ENCODE measurements at places on chromosomes 11 and 22. TPM values are rescaled to one million over a fixed set of nuclear protein-coding genes. Genes with fewer than 3 reads are reported as not detected.

DNA sequence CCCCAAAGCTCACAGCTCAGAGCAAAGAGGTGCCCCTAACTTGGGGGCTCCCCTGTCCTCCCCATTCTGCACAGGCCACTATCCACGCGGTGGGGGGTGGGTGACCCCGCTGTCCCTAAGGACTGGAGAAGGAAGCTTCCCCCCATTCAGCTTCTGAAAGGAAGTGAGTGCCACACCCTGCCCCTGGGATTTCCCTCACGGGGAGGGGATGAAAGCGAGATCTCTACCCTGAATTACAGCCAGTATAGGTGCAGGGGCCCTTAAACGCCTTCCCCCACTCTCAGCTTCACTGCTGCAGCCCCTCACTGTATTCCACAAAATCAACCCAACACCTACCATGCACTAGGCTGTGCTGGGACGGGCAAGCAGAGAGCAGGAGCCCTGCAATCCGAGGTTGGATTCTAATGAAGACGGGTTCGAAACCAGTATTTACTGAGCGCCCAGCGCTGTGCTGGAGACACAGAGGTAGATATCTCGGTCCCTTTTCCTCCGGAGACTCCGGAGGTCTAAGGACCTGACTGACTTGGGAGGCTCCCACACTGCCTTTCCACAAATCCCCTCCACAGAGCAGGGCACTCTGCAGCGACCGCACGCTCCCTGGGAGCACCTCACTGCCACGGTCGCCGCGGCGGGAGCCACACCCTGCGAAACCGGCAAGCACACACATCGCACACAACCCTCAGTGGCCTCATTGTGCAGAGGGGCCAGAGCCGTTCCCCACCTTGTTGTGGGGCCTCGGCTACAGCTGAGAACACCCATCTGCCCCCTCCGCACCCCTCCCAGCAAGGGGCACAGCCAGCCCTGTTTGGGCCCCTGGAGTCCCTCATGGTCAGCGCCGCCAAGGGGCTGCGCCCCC, 1.8 kb downstream of the AHNAK start:
- DNase-seq, result no peak

Gene GLYATL1B
- total RNA-seq, result not detected

Gene EHF
- total RNA-seq, result not detected

GRCh38 chr22:35489239-35489638, 51.4 kb upstream of the RASD2 start:
- no peak for DNase-seq

DNA sequence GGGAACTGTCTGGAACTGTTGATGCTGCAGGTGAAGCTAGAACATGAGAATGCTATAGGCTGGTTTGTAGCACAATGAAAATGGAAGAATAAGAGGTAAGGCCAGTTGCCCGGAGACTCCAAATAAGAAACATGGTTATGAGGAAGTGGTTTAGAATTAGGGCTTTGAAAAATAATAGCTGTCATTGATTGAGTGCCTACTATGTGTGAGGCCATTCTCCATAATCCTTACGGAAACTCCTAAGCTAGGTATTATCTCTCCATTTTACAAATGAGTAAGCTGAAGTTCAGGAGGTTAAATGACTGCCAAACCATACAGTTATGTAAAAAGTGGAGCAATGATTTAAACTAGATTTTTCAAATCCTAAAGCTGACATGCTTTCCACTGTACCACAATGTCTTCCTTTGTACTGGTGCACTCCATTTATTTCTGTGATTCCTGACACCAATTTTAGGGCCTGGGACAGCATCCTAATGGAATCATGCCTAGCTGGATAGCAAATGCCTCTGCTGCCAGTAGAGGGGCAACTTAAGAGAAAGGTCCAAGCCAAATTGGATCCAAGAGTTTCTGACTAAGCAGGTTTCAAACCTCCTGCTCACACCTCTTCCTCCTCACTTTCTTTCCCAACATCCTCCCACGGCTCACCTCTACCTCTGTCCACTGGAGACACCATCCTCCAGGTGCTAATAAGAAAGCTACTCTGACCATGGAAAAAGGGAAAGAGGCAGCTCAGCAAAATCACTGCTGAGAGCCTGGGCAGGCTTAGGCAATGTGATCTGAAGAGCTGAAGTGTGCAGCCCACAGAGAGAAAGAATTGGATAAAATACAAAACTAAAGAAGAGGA, 46.9 kb upstream of the PICALM start:
- no peak for DNase-seq

GRCh38 chr11:19244621-19245020, 3.9 kb upstream of the E2F8 start:
- no peak for DNase-seq

Gene PKP3
- 0.27 TPM for total RNA-seq

Gene GAS2
- total RNA-seq, result 4.8 TPM

DNA sequence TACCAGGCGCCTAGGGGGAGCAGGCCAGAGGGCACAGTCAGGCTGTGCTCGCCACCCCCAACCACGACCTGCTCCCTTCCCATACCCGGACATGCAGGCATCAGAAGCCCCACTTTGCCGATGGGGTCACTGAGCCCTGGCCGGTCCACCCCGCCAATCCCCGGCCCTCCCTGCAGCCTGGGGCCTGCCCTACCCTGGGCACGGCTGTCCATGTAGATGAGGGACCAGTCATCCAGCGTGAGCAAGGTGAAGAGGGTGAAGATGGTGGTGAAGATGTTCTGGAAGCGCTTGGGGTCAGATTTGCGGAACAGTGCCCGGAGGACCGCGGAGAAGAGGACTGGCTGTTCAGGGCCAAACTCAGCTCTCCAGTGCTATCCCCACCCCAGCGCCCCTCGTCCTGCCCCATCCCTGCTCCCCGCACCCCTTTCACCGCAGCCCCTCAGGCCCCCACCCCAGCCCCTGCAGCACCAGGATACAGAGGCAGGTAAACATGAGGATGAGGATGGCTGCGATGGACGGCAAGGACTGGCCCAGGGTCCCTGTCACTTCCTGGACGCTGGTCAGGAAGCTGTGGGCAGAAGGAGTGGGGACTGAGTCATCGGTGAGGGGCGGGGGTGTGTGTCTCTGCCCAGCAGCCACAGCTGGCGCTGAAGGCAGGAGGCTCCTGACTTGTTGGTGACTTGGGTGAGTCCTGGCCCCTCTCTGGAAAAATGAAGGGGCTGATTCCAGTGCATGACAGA, 5.5 kb downstream of the CATSPER1 start:
- peak; percentile 76 for DNase-seq

Gene SLC5A1
- total RNA-seq, result not detected

DNA sequence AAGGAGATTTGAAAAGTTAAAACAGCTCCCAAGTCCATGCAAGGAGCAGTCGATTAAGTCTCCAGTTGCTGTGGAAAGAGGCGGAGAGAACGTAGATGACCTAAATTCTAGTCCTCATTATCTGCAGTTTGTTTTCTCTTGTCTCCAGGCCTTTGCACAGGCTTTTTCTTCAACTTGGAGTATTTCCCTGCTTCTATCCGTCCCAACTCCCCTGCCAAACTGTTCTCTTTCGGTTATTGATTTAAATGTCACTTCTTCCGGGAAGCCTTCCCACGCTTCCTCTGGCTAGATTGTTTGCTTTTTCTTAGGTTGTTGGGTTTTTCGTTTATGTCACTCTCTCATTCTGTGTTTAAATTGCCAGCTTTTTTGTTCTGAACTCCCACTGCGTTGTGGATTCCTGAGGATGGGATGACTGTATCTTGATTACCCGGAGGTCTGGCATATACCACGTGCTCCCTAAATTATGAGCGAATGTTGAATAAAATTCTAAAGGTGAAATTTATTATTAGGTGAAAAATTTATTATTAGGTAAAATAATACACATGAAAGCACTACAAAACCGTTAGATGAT, 463 bp downstream of the TMEM126B start:
- no peak for DNase-seq

DNA sequence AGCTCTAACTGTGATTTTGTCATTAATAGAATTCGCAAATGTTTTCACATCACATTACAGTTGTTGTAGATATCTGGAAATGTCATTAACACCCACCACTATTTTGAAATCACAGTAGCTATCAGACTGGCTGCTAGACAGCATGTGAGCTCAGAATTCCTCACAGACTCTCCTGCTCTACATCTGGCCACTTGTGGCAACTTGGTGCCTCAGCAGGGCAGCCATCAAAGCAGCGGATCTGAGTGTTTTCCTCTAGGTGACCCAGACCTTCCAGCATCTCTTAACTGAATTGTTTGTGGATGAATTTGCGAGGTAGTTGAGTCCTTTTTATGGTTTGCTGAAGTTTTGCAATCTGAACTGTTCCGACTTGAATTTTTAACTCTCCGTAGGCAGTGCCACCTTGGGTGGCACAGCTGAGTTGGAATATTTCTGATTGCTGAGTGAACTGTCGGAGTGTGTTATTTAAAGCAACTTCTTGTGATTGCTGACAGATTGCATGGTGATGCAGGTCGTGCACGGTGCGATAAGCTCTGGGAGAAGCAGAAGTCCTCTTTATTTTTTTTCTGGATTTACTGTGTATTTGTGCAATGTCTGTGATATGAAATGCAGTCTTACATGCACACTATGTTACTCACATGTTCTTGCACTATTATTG, 114.0 kb upstream of the PLET1 start:
- DNase-seq, result no peak

Gene ROBO3
- 40.9 TPM for total RNA-seq

Gene CNIH2
- 2.7 TPM for total RNA-seq

GRCh38 chr11:102599642-102600261, 25.4 kb downstream of the MMP20 start:
- DNase-seq, result peak; percentile 73

GRCh38 chr22:46110215-46110614, 40.1 kb upstream of the PPARA start:
- DNase-seq, result no peak

Gene PHOX2A
- not detected for total RNA-seq

DNA sequence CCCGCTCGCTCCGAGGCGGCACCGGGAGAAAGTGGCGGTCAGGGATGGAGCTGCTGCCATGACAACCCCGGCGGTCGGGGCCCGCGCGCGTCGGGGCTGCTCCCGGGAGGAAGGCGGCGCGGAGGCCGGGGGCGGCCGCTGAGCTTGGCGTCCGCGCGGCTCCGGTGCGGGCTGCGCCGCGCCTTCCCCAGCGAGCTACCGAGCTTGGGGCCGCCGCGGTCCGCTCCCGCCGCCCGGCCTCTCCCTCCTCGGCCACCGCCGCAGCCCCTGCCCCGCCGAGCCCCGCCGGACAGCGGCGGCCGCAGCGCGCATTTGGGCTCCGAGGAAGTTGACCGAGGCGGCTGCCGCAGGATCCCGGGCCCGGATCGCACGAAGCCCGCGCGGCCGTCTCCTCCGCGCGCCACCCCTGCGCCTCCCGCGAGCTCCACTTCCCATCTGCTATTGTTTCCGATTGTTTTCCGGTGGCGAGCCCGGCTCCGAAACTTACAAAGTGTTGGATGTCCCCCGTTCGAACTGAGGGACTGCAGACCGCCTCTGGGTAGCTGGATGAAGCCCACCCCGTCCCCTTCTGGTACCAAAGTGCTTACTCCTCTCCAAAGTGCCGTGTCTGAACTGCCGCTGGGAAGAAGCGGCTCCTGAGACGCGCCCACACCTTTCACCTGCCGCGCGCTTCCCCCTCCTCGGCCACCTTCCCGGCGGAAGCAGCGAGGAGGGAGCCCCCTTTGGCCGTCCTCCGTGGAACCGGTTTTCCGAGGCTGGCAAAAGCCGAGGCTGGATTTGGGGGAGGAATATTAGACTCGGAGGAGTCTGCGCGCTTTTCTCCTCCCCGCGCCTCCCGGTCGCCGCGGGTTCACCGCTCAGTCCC, 540.3 kb downstream of the NTM start:
- peak; percentile 21 for DNase-seq

Gene SPON1
- 10.0 TPM for total RNA-seq

Gene PYGM
- total RNA-seq, result 4.6 TPM

DNA sequence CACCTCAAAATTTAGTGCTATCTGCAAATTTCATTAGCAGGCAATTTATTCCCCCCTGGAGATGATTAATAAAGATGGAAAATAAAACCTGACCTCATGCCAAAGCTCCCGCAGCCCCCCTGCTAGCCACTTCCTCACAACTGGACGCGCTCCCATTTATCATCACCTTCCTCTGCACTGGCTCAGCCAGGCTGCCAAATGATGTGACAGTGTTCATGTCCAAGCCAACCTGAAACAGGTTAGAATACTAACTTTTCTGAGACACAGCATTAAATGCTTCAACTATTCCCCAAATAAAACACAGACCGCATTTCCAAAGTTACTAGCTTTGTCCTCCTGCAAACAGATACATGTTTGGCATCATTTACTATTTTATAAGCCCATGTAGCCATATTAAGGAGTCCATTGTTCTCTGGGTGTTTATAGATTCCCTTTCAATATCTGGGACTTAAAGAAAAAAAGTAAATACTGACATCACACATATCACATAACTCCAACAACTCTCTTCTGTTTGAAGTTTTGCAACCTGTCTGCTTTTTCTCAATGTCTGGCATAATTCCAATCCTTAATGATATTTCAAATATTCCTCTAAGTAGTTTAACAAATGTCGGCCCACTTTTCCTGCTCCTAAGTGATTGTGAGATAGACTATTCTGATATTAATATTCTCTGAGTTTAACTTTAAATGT, 829.7 kb upstream of the FAT3 start:
- DNase-seq, result no peak
